ENCODE measurements at places on chromosomes 2 and 18.

DNA sequence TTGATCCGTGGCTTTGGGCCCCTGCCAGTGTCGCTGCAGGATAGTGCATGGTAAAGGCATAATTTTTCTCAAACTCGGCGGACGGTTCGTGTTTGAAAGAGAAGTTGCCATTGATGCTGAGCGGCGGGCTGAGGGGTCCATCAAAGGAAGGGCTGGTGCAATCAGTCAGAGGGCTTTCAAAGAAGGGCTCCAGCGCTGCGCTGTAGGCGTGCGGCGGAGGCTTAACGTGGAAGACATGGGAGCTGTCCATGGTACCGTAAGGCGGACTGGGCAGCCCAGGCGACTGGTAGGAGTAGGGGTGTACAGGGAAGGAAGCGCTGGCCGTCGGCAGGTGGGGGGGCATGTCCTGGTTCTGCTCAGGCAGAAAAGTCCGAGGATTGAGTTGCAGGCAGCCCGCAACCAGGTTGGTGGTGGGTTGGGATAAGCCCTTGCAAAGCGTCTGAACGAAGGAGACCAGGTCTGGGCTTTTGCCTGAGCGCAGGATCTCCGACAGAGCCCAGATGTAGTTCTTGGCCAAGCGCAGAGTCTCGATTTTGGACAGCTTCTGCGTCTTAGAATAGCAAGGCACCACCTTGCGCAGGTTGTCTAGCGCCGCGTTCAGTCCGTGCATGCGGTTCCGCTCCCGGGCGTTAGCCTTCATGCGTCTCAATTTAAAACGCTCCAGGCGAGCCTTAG lies 2.3 kb downstream of the NEUROD1 start:
- peak; percentile 81 for DNase-seq

DNA sequence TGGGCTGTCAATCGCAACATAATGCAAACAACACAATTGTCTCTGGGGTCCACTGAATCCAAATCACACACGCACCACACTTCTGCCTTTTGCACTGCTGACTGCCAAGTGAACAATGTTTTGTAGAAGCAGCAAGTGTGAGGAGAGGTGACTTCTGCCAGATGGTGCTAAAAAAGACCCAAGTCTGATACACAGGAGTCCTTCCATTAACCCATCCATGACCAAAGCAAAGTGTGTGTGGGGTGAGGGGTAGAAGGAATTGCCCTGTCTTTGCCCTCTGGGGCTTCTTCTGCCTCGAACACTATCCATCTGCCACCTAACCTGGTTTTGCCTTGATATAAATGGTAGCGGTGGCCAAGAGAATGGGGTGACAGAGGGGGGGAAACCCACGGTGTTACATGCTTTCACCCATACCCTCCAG lies 50.0 kb downstream of the C2orf42 start:
- no peak for DNase-seq

DNA sequence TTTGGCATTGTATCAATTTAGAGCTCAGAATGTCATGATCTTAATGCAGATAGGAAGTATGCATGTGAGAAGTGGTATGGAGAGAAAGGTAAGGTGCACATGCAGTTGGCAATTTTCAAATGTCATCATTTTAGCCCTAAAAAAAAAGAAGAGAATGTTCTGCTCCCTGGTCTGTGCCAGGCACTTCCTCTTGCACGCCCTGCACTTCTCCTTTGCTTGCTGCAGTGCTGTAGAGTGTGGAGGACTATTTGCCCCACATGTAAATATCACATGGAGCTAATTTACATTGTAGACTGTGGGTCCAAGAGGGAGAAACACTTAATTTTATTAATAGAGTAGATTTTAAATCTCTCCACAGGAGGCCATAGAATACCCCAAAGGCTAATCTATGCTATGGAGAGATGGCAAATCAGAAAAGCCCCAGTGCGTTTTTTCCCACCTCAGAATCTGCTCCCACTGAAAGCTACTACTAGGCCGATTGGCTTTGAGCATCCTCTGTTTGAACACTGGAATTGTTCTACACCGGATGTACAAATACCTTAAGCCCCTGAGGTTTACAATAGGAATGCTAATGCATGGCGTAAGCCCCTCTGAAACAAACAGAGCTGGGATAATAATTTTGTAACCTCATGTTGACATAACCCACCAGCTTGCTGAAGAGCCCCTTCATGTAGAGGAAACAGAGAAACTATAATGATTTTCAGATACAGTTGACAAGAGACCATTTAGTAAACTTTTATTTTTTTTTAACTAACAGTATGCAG lies 137.2 kb upstream of the KLHL14 start:
- no peak for DNase-seq

DNA sequence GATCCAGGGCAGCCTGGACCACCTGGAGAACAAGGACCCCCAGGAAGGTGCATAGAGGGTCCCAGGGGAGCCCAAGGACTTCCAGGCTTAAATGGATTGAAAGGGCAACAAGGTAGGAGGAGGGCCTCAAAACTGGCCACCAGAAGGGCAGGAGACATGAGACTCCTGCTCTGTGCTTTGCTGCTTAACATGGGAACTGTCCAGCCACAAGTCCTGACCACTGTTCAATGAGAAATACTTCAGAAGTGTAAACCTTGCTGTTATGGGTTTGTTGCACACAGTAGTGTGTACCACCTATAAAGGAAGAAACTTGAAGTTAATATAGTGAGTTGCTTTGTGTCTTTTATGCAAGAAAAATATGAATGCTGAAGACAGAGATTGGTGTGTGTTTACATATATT lies 44.2 kb upstream of the MFF start:
- peak; percentile 13 for DNase-seq

DNA sequence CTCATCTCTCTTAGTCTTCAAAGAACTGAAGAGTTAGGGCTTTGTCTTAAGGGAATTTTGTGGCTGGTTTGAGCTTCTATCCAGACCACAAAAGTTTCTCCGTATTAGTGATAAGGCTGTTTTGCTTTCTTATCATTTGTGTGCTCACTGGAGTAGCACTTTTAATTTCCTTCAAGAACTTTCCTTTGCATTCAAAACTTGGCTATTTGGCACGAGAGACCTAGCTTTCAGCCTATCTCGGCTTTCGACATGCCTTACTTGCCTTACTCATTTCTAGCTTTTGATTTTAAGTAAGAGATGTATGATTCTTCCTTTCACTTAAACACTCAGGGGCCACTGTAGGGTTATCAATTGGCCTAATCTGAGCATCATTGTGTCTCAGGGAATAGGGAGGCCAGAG lies 29.9 kb downstream of the HDHD2 start:
- DNase-seq: no peak

DNA sequence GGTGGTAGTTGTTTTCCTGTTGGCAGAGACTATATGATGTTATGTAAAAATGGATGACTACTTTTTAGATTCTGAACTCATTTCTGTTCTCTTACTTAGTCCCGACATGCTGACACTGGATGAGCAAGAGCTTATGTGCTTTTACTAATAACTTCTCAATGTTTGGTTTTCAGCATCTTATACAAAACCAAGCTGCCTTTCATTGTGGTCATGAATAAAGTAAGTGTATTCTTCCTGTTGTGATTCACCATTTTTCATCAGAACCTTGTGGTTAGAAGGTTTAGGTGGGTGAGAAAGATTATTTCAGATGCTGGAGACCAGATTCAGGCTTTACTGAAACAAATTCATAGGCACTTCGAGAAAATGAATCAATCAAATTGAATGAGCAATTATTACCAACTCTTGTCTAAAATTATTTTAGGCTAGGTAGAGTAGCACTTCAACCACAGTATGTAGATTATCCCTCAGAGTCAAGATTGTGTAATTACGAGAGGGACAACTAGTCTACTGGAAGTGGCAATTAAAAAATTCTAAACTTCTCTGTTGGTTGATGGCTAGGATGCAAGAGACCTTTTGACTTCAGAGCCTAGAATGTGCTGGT lies 9.3 kb downstream of the GPN1 start:
- peak; percentile 87 for DNase-seq

- no peak for DNase-seq
These were observed 34.8 kb upstream of the MGAT5 start for GRCh38 chr2:134218930-134219658.

- DNase-seq: no peak
These were observed 4.7 kb downstream of the SH3RF3 start for GRCh38 chr2:109133746-109134145.

GRCh38 chr18:67183398-67183797 lies 333.1 kb downstream of the DSEL start:
- DNase-seq: no peak

DNA sequence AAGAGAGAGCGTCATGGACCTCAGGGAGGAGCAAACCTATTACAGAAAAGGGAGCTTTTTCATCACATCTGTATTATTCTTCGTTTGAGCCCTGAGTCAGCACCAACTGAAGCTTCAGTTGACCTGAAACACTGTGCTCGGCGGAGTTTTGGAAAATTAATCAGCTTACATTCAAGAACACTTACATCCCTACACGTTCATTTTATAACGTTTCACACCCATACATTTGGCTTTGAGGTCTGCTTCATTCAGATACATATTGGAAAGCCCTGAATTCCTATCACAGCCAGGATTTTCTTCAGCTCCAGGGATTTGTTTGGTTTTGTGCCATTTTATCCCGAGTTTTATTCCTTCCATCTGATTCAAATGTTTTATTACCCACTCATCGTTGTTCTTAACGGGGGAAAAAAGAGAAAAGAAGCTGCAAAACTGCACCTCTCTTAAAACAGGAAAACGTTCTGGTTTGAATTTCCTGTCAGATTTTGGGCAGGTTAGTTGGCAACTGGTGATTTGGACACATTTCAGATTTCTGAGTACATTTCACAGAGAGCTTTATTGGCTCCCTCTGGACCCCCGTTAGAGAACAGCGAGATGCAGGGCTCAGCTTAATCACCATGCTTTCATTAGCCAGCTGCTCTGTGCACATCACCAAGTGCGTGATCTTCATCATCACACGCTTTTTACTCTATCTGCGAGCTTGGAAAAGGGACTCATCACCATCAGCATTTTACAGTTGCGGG lies 88.8 kb downstream of the CDC42EP3 start:
- DNase-seq: no peak

DNA sequence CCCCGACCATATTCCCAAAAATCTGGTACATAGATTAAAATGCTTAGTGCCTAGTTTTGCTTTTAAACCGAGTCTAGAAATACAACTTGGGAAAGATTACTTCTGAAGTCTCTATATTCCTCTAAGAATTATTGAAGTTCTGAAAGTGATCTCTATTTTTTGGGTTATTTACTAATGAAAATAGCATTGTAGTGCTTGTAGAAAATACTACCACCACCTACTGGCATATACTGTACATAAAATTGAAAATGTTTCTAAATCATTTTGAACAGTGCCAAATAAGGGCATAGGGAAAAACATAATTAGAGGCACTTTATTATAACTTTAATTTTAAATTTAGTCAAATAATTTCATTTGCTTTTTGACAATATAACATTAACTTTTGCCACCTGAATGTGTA lies 1399.6 kb upstream of the ZEB2 start:
- DNase-seq: peak; percentile 8

DNA sequence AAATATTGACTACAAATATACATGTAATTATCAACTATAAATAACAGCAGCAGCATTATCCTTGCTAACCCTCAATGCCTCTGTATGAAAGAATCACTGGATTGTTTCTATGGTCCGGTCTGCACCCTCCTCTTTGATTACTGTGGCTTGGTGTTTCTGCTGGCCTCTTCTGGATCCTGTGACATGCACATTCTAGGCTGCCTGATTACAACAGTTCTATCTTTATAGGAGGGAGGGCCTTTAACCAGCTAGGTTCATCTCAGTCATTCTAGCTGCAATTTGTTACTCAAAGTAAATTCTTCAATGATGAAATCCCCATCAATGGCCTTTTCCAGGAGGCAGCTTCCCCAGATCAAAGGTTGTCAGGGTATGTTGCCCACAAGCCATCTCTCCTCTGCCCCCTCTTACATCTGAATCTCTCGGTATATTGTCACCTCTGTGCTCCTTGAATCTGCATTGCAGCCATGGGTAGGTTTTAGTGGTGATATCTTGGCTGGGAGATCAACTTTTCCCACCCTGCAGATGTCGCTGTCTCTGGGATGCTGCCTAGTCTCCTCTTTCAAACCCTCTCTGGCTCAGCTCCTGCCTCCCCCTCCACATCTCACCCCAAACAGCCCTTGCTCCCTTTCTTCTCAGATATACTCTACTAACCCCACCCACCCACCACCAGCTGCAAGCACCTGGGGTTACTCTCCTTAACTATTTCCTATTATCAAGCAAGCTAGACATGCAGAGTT lies 106.2 kb upstream of the BZW1 start:
- no peak for DNase-seq

DNA sequence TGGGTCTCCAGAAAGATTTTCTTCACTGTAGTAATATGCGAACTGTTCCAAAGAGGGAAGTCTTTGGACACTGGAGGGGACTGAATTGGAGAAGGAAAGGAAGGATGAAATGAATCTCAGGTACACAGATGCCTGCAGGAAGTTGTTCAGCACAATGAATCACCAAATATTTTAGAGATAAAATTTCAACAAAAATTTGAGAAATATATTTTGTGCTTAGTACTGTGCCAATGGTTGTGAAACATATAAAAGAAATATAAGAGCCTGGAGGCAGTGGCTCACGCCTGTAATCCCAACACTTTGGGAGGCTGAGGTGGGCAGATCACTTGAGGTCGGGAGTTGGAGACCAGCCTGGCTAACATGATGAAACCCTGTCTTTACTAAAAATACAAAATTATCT lies 3.2 kb downstream of the ELMOD3 start:
- no peak for DNase-seq

GRCh38 chr18:57529151-57529550 lies 57.4 kb downstream of the FECH start:
- DNase-seq: no peak

- no peak for DNase-seq
These were observed 80.0 kb upstream of the CHRNA1 start for GRCh38 chr2:174844295-174844708.

DNA sequence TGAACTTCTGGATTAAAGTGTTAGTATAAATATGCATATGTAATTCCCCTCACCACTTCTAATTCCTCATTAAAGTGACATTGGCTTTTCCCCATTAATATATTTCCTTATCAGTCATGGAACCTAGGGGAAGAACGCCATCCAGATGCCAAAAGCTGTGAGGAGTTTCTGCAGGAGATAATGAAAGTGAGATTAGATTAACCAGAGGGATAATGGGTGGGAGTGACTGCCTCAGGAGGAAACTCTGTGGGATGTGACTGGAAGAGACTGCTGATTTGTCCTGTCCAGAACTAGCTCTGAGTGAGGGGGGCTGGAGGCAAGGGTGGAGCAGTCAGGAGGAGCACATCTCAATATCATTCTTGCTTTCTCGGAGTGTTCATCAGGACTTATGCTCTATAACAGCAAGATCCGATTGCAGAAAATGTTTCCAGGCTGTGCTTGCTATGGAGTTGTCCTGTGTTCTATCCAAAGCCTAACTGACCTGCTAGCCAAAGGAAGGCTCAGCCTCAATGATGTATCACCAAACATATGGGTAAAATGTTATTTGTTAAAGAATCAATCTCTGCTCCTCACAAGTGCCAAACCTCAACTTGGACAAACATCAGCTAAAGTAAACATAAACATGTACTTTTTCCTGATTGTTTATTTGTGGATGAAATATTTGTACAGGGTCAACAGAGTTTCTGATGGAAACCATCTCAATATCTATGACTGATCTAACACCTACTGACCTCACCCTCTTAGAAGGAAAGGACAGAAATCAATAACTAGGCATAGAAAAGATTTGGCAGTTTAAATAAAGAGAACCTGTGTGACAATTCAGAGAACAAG lies 118.5 kb downstream of the ASXL3 start:
- no peak for DNase-seq

GRCh38 chr2:117436697-117437096 lies 377.8 kb upstream of the DDX18 start:
- DNase-seq: no peak

GRCh38 chr2:20641123-20641985 lies 9.5 kb downstream of the HS1BP3 start:
- peak; percentile 79 for DNase-seq

GRCh38 chr2:30548386-30548785 lies 101.3 kb downstream of the LCLAT1 start:
- DNase-seq: no peak

- peak; percentile 62 for DNase-seq
These were observed 13.7 kb upstream of the MMADHC start for GRCh38 chr2:149601141-149601796.
